M059J (cell line): ENCODE measurements at places on chromosomes 11 and 22.

- peak; percentile 98 for DNase-seq
These were observed 12.2 kb downstream of the PHLDB1 start for GRCh38 chr11:118619444-118620197.

DNA sequence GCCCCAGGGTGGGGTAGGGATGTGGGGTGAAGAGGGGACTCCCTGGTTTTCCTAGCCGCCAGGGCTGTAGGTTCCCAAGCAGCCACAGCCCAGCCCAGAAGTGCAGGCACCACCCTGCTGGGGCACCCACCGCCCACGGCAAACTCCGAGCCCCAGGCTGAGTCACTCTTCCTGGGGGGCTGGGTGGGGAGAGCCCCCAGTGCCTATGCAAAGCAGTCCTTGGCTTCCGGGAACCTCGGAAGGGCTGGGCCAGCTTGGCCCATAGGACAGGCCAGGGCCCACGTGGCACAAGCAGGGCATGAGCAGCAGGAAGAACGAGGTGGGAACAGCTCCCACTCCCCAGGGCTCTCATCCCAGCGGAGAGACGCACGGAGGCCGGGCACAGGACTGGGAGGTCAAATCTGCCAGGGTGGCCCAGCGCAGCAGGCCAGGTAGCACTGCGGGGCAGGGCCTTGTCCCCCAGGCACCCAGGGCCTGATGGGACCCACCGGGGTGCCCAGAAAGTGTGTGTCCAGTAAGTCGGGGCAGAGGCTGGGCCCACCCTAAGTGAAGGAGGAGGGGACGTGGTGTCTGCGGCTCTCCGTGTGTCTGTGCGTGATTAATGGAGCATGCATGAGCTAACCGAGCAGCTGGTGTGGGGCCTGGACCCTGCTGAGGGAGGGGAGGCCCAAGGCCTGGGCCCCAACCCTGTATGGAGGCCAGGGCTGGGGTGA, 4.6 kb upstream of the IL17REL start:
- peak; percentile 85 for DNase-seq

DNA sequence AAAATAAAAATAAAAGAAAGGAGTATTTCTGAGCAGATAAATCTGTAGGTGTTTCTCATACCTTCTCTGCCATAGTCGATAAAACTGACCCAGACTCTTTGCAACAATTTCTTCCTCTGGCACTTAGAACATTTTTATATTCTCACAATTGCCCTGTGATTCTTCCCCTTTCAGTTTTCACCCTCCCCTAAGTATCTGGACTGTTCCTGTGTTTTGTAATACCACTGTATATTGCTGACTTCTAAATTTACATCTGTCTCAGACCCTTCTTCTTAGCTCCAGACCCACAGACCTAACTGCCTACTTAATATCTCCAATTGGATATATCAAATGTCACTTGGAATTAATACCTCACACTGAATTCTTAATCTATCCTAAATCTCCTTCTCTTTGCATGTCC, 133.4 kb upstream of the DDI1 start:
- DNase-seq, result no peak

GRCh38 chr22:28728621-28729313, 12.9 kb downstream of the CHEK2 start:
- no peak for DNase-seq

GRCh38 chr11:112355726-112356125, 95.1 kb upstream of the PLET1 start:
- DNase-seq, result peak; percentile 72

DNA sequence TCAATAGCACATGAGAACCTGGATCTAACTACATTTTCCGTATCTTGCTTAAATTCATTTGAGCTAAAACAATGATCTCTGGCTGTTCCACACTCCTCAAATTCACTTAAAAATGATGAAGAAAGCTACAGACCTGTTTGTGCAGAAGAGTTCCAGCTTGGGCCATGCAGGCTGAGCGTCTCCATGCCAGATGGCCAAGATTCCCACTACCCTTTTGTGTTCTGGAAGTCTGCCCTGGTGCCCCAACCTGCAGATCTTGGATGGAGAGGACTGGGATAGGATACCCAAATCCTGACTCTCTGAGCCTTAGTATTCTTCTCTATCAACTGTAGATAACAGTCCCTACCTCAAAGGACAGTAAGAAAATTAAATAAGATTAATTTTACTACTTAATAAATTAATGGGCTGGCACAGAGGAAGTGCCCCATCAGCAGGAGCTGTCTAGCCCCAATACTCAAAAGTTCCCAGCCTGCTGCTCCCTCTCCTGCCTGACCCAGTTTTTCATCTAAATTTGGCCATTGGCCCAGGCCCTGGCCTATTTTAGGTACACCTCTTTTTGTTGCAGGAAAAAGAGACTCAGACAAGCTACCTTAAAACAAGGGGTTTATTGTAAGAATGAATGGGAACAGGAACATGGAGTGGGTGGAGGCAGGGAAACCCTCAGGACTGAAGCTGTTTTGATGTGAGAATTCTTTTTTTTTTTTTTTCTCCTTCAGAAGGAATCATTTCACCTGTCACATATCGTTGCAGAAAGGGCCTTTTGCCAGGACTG, 81.4 kb upstream of the GRK3 start:
- no peak for DNase-seq

DNA sequence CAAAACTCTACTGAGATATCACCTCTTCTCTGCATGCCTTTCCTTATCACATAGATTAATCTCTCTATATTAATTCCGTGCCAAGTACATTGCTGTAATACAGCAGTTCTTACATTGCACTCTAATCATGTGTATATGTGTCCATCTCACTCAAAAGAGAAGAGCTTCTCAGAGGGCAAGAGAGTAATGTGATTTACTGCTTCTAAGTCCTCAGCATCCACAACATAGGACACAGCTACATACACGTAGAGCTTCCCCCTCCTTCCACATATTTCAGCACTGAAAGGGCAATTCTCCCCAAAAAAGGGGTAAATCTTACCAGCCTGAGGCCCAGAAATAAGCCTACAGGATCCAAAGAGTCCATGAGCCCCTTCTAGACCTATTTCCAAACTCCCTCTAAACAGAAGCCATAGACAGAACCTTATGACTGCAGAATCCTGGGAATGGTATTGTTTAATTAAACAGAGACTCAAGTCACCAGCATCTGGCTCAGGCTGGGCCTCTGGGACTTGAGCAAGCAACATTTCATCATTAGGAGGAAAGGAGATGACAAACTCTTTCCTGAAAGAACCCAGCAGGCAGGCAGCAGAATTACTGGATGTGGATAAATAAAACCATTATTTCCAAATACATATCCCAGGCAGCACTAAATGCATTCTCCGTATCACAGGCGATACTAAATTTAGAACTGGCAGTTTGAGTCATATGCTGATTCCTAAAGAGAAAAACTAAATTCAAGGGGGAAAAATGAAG, 87.2 kb downstream of the KCNC1 start:
- DNase-seq, result no peak

- DNase-seq, result no peak
These were observed 51.1 kb downstream of the RCN1 start for GRCh38 chr11:32141745-32142546.

DNA sequence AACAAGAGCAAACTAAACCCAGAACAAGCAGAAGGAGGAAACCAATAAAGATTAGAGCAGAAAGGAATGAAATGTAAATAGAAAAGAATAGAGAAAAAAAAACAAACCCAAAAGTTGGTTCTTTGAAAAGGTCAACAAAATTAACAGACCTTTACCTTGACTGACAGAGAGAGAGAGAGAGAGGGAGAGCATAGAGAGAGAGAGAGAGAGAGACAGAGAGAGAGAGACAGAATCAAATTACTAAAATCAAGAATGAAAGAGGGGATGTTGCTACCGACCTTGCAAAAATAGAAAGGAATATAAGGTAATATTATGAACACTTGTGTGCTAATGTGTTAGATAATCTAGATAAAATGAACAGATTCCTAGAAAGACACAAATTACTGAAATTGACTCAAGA, 22.6 kb upstream of the AMPD3 start:
- no peak for DNase-seq

DNA sequence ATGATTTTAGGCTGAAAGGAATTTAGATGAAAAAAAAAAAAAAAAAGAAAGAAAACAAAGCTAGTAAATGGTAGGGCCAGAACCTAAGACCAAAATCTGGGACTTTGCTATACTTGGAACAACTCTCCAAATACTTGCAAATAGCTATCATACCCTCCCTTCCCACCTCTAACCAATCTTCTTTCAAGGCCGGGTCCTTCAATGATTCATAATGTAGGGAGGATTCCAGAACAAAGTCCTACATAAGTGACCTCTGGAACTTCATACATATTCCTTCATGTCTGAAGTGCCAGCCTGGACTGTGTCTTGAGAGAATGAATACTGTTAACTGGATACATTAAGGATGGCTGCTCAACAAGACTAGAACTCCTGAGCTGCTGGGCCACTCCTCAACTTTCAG, 9.9 kb downstream of the STK33 start:
- peak; percentile 42 for DNase-seq

- peak; percentile 33 for DNase-seq
These were observed 53.2 kb downstream of the GRIK4 start for GRCh38 chr11:120564573-120565311.
